ENCODE measurements at places on chromosomes 7 and 10.

DNA sequence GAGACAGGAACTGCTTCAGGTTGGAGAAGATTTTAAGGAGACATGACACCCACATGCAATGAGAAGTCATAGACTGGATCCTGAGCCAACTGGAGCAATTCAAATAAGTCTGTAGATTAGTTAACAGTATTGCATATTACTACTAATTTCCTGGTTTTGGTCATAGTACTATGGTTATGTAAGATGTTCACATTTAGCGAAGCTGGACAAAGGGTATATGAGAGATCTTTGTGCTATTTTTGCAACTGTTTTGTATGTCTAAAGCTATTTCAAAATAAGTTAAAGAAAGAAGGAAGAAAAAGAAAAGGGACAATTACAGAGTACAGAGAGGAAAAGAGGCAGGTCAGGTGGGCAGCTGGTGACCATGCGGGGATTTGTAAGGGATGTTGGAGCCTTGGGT is 116.5 kb upstream of the SVIL start:
- no peak for DNase-seq

DNA sequence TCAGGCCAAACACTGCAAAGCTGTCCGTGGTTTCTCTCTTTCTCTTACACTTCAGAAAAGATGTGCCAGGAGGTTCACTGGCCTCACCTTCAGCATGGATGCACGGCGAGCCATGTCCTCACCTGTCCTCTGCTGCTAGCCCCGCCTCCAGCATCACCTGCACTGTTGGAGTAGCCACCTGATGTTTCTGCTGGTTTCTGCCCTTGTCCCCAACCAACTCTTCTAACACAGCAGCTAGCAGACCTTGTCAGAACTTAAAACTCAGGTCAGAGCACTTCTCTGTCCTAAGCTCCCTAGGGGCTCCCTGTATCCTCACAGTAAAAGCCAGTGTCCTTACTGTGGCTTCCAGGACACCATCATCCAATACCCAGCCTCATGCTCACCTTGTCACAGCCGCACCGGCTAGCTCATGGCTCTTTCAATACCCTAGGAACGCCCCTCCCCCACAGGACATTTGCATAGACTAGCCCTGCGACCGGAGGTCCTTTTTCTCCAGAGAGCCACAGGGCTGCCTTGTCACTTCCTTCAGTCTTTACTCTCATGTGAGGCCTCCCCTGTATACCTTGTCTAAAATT is 15.2 kb downstream of the PALD1 start:
- no peak for DNase-seq

DNA sequence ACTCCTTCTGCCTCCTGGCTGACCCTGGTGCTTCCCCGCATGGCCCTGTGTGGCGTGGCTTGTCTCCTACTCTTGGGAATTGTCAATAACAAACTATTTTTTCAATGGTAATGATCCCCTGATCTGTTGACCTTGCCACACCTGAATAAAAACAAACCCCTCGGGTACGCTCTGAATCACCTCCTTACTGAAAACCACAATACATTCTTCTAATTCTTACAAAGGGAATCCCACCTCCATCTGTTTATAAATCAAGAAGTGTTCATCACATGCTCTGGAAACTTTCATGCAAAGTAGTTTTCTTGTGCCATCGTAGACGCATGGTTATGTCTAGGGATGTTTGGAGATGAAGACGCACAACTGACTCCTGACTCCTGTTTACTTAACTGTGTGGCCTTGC is 245.8 kb downstream of the FRMD4A start:
- DNase-seq, result no peak

GRCh38 chr10:500876-501275 is 188.6 kb downstream of the DIP2C start:
- no peak for DNase-seq

DNA sequence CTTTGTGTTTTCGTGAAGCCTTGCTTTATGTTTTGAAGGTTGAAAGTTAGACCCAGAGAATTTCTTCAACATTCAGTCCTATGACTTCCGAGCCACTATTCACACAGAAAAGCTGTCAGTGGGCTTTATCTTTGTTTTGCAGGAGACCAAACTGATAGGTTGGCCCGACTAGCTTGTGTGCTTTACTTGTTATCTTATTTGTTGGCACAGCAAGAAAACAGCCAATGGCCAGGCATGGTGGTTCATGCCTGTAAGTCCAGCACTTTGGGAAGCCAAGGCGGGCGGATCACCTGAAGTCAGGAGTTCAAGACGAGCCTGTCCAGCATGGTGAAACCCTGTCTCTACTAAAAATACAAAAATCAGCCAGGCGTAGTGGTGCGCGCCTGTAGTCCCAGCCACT is 16.0 kb upstream of the GDI2 start:
- DNase-seq, result no peak

- no peak for DNase-seq
Measured at GRCh38 chr7:39987641-39988347, 37.7 kb downstream of the CDK13 start.

- DNase-seq, result no peak
Measured at GRCh38 chr7:66119245-66119850, 4.7 kb downstream of the CRCP start.

DNA sequence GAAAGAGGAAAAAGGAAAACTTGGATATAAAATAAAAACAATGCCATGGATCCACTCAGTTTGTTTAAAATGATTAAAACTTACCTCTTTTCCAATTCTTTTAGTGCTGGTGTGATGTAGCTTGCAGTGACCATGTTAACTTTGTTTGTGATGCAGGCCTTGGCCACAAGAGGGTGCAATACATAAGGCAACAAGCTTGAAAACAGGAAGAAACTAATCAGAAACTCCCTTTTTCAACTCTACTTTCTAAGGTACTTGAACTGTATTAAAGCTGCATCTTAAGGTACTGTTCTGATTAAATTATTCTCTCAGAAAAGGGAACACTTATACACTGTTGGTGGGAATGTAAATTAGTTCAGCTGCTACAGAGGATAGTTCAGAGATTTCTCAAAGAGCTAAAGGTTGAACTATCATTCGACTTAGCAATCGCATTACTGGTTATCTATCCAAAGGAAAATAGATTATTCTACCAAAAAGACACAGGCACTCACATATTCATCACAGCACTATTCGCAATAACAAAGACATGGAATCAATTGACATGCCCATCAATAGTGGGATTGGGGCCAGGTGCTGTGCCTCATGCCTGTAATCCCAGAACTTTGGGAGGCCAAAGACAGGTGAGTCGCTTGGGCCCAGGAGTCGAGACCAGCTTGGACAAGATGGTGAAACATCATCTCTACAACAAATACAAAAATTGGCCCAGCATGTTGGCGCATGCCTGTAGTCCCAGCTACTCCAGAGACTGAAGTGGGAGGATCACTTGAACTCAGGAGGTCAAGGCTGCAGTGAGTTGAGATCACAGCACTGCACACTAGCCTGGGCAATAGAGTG is 50.9 kb downstream of the AASS start:
- DNase-seq, result peak; percentile 47

- DNase-seq, result no peak
Measured at GRCh38 chr10:66833861-66834260, 92.0 kb upstream of the LRRTM3 start.

GRCh38 chr10:74290708-74291107 is 139.7 kb downstream of the ADK start:
- DNase-seq, result no peak

- DNase-seq, result peak; percentile 15
Measured at GRCh38 chr10:62844280-62845011, 28.3 kb upstream of the EGR2 start.

GRCh38 chr7:149865437-149865836 is 8.3 kb upstream of the ATP6V0E2 start:
- DNase-seq, result peak; percentile 48

DNA sequence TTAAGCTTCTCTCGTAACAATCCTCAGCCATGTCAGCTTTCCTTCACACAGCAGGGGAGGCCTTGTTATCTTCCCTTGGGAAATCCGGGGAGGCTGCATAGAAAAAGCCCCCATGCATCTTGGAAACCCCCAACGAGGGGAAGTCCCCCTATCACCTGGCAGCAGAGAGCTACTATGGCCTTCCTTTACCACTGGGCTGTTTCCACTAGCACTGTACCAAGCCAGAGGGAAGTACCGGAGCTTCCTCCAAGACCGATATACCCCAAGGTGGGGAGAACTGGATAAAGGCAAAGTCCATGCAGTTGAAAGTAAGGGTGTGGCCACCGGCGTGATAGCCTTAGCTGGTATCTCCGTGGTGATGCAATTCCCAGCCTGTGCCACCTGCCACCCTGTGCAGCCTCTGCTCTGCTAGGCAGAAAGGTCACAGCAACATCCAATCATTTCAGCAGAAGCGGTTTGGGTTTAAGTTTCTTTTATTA is 4.4 kb upstream of the CLIP2 start:
- no peak for DNase-seq

DNA sequence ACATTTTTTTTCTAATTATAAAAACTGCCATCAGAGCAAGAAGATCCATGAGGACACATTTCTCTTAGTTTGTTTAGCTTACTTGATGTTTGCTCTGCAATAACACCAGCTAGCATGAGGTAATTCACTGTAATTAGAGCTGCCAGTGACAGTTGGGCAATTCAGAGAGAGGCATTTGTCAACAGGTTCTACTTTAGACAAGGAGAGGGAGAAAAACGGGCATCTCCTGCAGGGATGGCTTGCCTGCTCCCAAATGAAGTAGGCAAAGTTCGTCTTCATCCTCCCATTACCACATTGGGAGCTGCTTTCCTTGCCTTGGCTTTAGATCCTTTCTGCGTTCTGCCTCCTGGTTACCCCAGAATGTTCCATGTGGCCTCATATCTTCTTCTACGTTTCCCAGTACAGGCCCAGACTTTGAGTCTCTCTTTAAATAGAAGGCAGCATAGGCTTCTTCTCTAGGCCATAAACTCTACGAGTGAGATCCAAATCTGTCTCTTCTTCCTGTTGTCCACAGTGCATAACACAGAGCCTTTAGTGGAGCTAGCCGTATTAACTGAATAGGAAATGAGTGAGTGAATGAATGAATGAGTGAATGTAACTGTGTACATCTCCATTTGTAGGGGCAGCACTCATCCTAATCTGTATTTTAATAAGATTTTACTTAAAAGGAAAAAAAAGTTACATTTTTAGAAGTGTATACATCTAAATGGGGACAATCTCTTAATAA is 21.2 kb downstream of the ASB15 start:
- no peak for DNase-seq

DNA sequence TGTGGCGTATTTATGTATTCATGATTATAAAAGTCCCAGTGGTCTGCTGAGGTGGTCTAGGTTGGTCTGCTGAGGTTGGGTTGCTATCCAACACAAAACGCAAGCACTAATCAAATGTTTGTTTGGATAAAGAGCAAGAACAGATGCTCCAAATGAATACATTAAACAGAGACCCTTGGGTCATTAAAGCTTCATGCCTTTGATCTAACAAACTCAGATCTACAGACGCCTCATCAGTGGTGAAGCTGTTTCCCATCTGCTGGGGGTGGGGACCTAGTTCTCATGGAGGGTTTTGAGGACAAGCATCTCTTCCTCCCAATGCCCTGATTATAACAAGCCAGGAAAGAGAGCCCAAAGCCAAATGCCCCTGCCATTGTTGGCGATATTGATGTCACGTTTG is 786.7 kb downstream of the NRG3 start:
- no peak for DNase-seq

GRCh38 chr7:39406467-39406866 is 159.7 kb upstream of the YAE1 start:
- DNase-seq, result no peak

DNA sequence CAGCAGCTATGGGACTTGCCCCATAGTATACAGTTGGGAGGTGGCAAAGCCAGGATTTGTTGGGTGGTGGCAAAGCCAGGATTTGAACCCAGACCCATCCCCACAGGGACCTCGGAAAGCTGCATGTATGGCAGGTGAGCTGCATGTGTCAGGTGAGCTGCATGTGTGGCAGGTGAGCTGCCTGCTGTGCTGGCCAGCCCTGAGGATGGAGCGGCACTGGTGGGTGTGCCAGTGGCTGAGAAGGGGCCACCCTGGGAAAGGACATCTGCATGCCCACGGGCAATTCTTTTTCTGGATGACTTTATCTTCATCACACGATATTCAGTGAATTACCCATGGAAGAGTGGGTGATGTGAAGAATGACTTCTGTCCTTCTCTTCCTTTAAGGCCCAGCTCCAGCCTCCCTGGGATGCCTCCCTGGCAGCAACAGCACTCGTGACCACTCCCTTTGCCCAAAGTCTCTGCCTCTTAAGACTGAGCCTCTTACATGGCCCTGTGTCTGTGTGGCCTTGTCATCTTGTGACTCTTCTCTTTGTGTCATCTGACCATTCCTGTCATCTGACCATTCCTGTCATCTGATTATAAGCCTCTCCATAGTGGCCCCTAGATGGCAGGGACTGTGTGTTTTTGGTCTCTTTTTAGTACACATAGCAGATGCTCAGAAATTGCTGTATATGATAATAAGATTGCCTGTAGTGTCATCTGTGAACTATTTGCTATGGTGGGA is 25.0 kb downstream of the CLEC2L start:
- no peak for DNase-seq

- no peak for DNase-seq
Measured at GRCh38 chr7:122595885-122596284, 103.0 kb downstream of the RNF133 start.

DNA sequence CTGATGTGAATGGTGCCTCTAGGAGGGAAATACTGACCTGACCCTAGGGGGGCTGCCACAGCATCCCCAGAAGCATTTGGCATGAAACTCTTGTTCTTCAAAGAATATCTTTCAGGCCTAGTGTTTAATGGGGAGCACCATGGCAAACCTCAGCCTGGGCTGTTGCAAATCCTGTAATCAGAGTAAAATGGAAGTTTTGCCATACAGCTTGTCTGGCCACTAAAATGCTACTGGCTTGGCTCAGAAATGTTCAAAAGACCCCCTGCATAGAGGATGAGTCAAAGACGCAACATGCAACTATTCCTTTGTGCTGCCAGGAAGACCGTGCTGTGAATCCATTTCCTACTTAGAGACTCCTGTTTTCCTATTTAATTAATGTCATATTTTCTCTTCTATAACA is 26.7 kb downstream of the HECW1 start:
- DNase-seq, result no peak

- no peak for DNase-seq
Measured at GRCh38 chr10:93820434-93820833, 62.7 kb downstream of the LGI1 start.

DNA sequence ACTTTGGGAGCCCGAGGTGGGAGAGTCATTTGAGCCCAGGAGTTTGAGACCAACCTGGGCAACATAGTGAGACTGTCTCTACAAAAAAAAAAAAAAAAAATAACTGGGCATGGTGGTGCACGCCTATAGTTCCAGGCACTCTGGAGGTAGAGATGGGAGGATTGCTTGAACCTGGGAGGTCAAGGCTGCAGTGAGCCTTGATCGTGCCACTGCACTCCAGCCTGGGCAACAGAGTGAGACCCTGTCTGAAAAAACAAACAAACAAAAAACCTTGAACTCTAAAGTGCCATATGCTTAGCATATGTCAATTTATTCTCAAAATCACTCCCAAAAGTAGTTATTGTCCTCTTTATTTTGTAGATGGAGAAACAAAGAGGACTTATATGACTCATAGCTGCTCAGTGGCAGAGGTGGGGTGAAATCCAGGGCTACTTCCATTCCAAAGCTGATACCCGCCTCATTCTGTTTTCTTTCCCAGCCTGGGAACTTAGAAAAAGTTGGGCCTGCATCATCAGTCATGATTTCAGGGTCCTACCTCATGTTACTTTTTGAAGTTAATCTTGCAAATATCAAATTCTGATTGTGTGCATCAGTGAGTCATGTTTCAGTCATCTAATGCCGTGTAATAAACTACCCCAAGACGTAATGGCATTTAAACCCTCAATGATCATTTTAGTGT is 13.3 kb downstream of the DHTKD1 start:
- no peak for DNase-seq
